Breast epithelium (tissue), 4 donors: ENCODE measurements at places on chromosomes 2 and 18.

DNA sequence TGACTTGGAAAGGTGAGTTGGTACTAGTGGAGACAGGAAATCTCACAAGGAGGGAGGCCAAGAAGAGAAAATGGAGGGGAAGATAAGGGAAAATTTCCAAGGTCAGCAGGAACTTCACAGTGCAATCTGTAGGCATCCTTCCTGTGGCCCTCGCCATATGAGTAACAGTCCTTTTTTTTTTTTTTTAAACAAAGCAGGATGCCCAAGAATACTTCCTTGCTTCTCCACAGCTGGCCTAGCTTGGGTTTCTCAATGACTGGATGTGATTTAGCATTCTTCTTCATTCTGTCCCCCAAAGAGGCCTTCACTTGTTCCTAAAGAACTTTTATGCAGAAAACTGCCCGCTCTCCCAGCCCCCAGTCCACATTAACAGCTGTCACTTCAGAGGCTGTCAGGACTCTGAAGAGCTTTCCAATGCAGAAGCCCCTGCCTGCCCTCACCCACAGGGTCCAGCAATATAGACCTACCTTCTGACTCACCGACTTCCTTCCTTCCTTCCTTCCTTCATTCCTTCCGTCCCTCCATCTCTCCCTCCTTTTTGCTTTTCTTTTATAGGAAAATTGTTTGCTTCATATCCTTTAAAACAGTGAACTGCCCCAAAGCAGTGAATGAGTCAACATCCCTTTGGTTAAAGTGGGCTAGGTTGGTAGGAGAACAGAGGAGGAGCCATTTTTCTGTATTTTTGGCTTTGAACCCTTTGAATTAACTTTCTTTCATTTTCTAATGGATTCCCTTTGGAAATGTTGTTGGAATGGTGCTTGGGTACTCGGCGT, 172.0 kb downstream of the MGAT5 start:
- DNase-seq, result no peak

DNA sequence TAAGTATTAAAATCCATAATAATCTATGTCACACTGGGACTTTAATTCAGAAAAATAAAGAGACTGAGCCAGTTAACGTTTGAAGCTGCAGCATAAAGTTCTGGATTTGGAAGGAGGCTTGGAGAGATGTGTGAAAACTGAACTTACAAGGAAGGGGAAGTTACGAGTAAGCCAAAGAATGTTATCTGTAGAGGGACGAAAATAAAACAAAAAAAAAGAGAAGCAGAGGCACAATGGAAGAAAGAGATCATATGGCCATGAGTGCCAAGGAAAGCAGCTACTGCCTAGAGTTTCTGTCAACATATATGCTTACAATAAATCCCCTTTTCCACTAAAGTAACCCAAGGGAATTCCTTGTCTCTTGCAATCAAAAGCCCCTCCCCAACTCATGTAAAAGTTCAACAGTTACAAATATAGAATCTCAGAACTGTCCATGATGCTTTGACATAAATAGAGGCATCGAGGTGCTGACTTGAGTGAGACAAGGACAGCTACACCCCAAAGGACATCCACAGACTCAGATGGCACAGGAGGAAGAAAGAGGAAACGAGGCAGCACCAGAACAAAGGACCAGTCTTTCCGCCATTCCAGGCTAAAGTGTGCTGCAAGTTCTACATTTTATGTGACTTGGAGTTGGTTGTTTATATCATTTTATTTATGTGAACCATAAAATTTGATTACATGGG, 16.1 kb upstream of the ARL5A start:
- no peak for DNase-seq

- DNase-seq, result no peak
These were observed 76.7 kb downstream of the PTGR3 start for GRCh38 chr18:75132098-75132870.

DNA sequence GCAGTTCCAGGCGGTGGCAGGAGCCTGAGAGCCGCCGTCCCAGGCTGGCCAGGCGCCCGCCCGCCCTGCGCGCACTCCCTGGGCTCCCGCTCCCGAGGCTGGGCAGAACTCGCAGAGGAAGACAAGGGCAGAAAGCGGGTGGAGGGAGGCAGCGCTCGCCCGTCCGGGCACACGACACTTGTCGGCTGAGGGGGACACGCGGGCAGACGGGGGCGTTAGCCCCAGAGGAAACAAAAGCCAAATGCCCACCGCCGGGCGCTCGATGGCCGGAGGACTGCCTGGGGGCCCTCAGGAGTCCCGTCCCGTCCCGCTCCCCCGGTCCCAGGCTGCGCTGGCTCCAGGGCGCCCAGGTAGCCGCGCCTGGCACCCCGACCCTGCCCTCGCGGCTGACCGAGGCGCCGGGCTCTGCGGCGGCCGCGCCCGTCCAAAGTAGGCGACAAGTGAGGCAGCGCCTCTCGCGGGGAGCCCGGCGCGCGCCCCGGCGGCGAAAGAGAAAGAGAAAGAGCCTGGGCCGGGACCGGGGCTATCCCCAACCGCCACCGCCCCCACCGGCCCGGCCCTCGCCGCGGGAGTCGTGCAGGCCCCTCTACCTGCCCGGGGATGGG, 491 bp downstream of the L3MBTL4 start:
- DNase-seq, result peak; percentile 58

DNA sequence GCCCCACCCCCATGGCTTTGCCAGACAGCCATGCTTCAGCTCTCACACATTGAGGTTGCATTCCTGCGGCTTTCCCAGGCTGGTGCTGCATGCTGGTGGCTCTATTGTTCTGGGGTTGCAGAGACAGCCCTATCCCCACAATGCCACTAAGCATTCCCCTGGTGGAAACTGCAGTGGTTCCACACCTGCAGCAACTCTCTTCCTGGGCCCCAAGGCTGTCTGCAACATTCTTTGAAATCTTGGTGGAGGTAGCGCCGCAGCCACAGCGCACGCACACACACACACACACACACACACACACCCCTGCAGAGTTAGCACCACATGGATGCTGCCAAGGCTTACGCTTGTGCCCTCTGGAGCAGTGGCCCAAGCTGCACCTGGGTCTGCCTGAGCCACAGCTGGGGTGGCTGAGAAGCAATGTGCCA, 21.4 kb downstream of the SFXN5 start:
- no peak for DNase-seq

DNA sequence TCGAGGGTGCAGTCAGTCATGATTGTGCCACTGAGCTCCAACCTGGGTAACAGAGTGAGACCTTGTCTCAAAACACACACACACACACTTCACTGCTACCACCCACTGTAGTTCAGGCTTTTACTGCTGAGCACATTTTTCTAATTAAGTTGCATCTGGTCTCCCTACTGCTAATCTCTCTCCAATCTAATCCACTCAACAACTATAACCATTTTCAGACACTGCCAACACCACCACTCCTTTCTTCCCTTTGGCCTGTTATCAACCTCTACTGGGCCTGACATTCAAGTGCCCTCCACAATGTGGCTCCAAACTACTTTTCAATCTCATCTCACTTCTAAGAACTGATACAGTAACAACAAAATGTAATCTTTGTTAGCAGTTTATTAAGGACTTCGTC, 44.8 kb downstream of the RMP24 start:
- no peak for DNase-seq
